ENCODE measurements at places on chromosomes 12 and 14. TPM values are rescaled to one million over a fixed set of nuclear protein-coding genes. Genes with fewer than 3 reads are reported as not detected.
A peak's percentile ranks its signal among the peaks of the same experiment; 100 is the strongest.

Gene NINJ2
- 73.3 TPM for total RNA-seq

Gene DNAI7
- total RNA-seq, result 2.4 TPM

Gene FAM181A
- not detected for total RNA-seq

DNA sequence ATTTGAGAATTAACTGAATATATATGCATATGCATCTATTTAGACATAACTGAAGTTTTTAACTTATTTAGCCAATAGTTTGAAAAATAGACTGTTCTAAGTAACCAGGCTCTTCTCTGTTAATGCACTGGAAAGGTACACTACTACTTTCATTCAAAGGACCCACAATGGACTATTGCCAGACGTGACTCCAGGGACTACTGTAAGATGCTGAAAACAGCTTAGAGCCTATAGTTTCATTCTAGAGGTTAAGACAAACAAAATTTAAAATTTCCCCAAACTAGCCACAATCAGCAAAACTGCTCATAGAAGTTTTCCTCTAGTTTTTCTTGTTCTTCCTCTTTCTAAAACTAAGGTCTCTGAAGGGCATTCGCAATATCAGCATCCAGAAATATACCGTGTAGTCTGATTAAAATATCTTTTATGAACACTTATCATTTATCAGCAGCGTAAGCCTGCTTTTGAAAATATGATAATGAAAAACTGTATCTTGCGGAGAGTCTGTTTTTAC lies 10.4 kb downstream of the APPL2 start:
- no peak for DNase-seq
- H3K36me3 ChIP-seq, result peaks cover 58% of the 10 kb centered on the region
- no peaks in the 10 kb centered on the region for H3K27me3 ChIP-seq
- no peak overlapping the region for H3K27ac ChIP-seq
- H3K4me1 ChIP-seq, result peaks cover 56% of the 10 kb centered on the region
- H3K4me3 ChIP-seq, result no peak overlapping the region

GRCh38 chr14:32382704-32383103 lies 53.6 kb downstream of the AKAP6 start:
- H3K27me3 ChIP-seq, result no peaks in the 10 kb centered on the region
- H3K4me1 ChIP-seq, result no peaks in the 10 kb centered on the region

DNA sequence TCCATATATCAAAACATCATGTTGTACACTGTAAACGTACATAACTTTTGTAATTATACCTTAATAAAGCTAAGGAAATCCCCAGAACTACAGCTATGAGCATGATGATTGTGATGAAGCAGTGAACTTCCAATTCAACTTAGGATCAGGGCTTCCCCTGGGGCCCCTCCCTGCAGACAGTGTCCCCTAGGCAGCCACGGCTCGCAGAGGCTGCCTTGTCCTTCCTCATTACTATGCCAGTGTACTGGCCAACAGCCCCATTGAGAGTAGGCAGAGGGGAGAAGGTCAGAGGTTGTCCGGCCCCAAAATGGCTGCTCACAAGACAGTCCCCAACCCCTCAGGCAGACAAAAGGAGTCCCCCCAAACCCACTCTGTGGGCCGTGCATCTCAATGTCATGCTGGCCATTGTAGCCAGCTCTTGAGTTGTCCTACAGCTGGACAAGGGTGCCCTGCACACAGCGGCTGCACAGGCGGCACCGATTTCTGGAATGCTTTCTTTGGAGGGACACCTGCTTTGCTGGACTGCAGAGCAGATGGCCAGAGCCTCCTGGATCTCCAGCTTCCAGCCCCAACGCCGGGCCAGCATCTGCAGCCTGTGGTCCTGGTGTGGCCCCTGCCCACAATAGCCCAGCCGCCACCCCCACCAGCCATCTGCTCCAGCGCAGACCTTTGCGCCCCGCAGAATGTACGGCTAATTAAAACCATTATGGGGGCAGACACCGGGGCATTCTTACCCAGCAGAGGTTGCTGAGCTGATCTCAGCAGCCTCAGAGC lies 46.1 kb downstream of the NIN start:
- H3K4me3 ChIP-seq, result no peak overlapping the region
- H3K27me3 ChIP-seq, result no peaks in the 10 kb centered on the region
- DNase-seq, result peak; percentile 59
- no peaks in the 10 kb centered on the region for H3K36me3 ChIP-seq
- no peaks in the 10 kb centered on the region for H3K4me1 ChIP-seq

GRCh38 chr14:77099425-77100167 lies 1.5 kb downstream of the CIPC start:
- DNase-seq, result no peak
- H3K4me3 ChIP-seq, result peak overlapping the region; percentile 76

DNA sequence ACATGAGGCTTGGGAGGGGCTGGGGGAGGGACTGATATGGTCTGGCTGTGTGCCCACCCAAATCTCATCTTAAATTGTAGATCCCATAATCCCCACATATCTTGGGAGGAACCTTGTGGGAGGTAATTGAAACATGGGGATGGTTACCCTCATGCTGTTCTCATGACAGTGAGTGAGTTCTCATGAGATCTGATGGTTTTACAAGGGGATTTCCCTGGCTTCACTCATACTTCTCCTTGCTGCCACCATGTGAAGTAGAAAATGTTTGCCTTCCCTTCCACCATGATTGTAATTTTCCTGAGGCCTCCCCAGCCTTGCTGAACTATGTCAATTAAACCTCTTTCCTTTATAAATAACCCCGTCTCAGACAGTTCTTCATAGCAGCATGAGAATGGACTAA lies 362.9 kb downstream of the PCNX1 start:
- no peak overlapping the region for H3K4me3 ChIP-seq
- no peaks in the 10 kb centered on the region for H3K36me3 ChIP-seq
- no peaks in the 10 kb centered on the region for H3K4me1 ChIP-seq
- no peaks in the 10 kb centered on the region for H3K27me3 ChIP-seq

DNA sequence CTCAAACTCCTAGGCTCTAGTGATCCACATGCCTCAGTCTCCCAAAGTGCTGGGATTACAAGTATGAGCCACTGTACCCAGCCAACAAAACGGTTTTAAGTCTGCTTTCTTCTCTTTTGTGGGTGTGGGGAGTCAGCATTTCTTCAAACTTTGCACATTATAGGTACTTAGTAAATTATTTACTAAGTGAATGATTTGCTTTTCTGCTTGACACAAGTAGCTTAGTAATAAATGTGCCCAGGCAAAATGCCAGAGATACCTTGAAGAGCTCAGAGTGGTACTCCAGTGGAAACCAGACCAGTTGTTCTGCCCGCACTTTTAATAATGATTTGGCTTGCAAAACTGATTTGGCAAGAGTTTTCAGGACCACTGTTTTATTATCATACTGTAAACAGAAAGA lies 15.0 kb downstream of the DEPDC4 start:
- H3K27ac ChIP-seq, result peak overlapping the region; percentile 36
- no peak overlapping the region for H3K4me3 ChIP-seq
- no peaks in the 10 kb centered on the region for H3K27me3 ChIP-seq
- no peak for DNase-seq

DNA sequence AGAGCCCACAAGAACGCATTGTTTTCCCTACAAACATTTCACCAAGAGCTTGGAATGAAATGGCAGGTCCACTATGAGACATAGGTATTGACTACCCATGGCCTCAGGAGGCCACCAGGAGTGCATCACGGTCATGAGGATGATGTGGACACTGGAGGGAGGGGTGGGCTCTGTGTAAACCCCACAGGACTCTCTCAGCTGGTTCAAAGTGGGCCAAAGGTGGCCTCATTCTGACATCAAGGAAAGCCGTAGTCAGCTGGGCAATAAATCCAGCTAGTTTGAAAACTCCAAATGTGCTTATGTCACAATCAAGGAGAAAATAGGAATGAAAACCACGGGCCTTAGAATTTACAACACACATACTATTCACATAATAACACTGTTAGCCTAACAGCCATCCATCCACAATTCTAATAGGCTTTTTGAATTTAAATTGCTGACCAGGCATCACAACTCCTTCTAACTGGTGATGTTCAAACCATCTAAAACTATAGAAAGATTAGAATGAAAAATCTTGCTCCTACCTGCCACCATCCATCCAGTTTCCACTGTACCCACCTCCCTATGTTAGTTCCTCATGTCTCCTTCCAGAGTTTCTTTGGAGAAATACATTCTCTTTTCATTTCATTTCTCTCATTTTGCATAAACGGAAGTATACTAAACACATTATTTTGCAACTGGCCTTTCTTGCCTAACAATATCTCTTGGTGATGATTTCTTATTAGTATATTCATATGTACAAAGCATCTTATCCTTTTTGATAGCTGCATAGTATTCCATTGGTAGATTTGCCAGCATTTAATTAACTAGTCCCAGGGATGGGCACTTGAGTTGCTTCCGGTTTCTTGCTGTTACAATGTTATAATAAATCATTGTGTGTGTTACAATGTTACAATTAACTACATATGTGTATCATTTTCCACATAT lies 21.5 kb downstream of the CMKLR1 start:
- H3K4me3 ChIP-seq, result no peak overlapping the region
- no peaks in the 10 kb centered on the region for H3K36me3 ChIP-seq
- no peaks in the 10 kb centered on the region for H3K27me3 ChIP-seq
- peak overlapping the region; percentile 72 for H3K27ac ChIP-seq

GRCh38 chr12:128521981-128522380 lies 255.0 kb downstream of the TMEM132C start:
- H3K27ac ChIP-seq, result no peak overlapping the region
- H3K36me3 ChIP-seq, result no peaks in the 10 kb centered on the region
- no peak overlapping the region for H3K4me3 ChIP-seq
- H3K27me3 ChIP-seq, result no peaks in the 10 kb centered on the region
- no peak for DNase-seq

GRCh38 chr14:101123618-101124510 lies 220.3 kb upstream of the RTL1 start:
- DNase-seq, result no peak
- H3K4me1 ChIP-seq, result no peaks in the 10 kb centered on the region
- H3K4me3 ChIP-seq, result no peak overlapping the region
- no peaks in the 10 kb centered on the region for H3K27me3 ChIP-seq

Data from upper lobe of left lung (tissue), 6 donors.